T follicular helper cell (primary cell): ENCODE measurements at places on chromosomes 16 and 17.

DNA sequence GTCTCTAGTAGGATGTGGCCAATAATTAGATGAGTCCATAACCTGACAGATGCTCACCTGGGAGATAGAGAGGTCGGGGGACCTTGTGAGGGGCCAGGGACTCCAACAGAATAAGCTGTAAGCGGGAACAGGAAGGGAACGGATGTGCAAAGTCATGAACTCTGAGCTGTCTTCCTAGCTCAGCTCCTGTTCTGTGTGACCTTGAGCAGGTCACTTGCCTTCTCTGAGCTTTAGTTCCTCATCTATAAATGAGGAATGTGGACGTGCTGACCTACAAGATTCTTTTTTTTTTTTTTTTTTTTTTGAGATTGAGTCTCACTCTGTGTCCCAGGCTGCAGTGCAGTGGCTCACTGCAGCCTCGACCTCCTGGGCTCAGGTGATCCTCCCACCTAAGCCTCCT lies 58.9 kb downstream of the AKAP1 start:
- no peak for DNase-seq

GRCh38 chr17:44967026-44967906 lies 837 bp downstream of the C1QL1 start:
- DNase-seq: no peak

DNA sequence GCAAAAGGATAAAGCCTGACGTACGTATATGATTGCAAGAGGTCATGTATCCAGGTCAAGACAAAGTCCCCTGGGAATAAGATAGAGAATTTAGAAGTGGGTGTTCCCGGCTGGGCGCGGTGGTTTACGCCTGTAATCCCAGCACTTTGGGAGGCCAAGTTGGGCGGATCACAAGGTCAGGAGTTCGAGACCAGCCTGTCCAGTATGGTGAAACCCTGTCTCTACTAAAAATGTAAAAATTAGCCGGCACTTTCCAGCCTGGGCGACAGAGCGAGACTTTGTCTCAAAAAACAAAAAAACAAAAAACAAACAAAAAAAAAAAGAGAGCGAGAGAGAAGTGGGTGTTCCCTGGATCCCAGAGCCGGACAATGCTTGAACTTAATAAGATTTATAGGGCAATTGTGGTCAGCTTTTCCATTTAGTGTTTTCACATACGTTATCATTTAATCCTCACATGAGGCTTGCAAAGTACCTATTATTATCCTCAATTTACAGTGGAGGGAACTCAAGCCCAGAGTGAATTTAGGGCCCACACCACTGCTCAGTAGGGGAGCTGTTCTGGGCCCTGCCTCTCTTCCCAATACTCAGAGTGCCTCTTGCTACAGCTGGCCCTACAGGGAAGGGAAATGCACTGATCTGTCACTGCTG lies 481 bp upstream of the GLTPD2 start:
- no peak for DNase-seq

GRCh38 chr16:87597324-87597830 lies 4.9 kb upstream of the JPH3 start:
- no peak for DNase-seq

DNA sequence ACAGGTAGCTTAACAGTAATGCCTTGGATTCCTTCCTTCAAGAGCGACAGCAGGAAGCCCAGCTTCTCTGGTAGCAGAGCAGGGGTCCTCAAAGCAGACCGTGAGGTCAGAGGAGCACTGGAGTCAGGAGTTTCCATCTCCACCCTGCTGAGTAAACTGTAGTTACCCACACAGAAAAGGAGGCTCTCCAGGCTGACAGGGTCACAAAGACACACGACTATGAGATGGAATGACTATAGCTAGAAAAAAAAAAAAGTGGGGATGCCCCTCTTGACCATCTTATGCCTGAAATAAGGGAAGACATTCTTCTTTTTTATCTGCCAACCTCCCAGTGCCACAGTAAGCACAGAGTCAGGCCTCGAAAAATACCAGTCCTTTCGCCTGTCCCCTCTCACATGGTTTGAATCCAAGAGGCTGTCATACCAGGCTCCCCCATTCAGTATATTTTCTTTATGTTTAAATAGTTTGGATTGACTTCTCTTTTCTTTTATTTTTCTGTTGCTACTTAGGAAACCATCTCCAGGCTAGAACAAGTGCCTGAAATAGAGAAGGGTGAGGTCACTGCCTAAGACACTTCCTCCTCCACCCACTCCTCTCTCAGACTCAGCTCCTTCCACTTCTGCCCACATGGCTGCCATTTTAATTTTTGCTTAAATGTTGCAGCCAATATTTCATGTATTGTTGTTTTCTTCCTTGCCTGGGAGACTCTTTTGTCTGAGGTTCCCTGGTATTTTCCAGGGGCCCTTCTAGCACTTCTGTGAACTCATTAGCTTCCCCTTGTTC lies 707.4 kb downstream of the MAF start:
- no peak for DNase-seq

DNA sequence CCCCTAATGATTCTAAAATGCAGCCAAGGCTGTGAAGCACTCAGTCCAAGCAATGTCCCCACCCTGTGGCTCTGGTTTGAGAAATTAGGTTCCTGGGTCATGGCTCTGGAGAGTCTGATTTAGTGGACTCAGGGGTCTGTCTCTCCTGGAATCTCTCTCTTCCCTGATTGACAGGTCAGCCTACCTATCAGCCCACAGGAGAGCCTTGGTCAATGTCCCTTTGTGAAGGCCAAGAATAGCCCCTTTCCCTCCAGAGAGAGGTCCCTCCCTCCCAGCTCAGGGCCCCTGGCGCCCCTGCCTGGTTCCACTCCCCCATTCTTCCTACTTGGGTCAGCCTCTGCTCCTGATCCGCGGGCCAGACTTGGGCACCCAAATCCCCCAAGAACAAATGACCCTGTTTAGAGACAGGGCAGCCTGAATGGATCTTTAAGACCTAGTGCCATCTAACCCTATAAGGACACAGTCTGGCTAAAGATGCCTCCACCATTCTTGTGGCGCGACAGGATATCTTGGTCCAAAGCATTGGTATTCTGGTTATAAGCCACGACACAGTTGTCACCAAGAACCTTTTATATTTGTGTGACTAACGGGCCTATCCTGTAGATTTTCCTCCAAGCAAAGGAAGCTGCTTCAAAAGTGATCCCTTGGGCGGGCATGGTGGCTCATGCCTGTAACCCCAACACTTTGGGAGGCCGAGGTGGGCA lies 38.3 kb upstream of the PRSS54 start:
- DNase-seq: no peak

DNA sequence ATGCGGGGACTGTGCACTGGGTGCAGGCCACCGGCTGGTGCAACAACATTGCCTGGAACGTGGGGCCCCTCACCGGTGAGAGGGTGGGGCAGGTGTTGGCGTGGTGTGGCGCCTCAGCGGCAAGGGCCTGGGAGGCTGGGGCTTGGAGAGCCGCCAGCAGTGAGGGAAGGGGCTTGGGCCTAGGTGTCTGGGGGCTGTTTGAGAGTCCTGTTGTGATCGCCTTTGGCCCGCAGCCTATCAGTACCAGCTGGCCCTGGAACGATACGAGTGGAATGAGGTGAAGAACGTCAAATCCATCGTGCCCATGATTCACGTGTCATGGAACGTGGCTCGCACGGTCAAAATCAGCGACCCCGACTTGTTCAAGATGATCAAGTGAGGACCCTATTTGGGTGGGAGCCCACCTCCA lies 2.6 kb upstream of the TMEM88 start:
- no peak for DNase-seq

- no peak for DNase-seq
Measured at GRCh38 chr17:68185820-68186219, 62.0 kb upstream of the AMZ2 start.

DNA sequence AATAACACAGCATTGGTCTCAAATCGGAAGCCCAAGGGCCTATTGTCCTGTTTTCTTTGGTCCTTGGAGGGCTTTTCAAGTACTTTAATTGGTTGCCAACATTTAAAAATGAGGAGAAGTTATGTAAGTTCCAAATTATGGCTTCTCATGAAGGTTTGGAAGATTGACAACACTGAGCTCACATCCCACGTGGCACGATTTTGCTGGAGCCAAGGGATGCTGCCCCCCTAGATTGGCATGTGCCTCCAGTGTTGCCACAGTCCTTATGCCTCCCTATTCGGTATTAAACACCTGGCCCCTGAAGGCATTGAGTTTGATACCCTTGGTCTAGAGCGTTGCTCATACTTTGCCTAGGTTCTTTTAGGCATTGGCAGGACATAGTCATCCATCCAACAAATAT lies 108.0 kb downstream of the ZNF18 start:
- no peak for DNase-seq

GRCh38 chr16:83781-84615 lies 6.0 kb downstream of the MPG start:
- no peak for DNase-seq

DNA sequence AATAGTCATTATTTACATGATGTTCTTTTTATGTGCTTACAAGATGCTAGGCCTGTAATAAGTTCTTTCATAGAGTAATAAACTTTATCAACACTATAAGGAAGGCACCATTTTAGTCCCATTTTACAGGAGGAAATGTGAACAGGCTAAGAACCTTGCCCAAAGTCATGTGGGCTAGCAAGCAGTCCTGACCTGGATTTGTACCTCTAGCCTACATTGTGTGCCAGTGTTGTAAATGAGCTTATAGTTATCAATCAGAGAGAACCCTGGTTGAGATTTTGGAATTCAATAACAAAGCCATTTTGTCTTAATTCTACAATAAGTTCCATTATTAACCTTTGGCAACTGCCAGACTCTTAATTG lies 6.7 kb upstream of the TBKBP1 start:
- no peak for DNase-seq

GRCh38 chr16:2791174-2791573 lies 3.8 kb upstream of the PRSS33 start:
- no peak for DNase-seq

- no peak for DNase-seq
Measured at GRCh38 chr16:51757124-51757470, 606.0 kb upstream of the SALL1 start.

DNA sequence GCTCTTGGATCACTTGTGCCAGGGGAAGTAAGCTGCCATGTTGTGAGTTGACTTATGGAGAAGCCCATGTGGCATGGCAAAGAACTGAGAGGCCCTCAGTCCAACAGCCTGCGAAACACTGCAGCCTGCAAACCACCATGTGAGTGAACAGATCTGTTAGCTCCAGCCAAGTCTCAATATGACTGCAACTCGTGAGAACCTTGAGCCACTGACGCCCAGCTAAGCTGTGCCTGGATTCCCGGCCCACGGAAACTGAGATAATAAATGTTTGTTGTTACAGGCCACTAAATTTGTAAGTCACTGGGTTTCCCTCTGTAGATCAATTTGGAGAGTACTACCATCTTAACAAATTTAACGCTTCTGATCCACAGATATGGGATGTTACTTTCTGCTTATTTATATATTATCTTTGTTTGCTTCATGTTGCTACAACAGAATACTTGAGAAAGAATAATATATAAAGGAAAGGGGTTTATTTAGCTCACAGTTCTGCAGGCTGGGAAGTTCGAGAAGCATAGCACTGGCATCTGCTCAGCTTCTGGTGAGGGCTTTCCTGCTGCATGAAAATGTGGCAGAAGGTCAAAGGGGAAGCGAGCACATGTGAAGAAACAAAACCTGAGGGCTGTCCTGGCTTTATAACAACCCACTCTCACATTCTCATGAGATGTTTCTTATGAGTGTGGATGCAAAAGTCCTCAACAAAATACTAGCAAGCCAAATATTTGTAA lies 29.4 kb upstream of the ATP2A3 start:
- DNase-seq: no peak

DNA sequence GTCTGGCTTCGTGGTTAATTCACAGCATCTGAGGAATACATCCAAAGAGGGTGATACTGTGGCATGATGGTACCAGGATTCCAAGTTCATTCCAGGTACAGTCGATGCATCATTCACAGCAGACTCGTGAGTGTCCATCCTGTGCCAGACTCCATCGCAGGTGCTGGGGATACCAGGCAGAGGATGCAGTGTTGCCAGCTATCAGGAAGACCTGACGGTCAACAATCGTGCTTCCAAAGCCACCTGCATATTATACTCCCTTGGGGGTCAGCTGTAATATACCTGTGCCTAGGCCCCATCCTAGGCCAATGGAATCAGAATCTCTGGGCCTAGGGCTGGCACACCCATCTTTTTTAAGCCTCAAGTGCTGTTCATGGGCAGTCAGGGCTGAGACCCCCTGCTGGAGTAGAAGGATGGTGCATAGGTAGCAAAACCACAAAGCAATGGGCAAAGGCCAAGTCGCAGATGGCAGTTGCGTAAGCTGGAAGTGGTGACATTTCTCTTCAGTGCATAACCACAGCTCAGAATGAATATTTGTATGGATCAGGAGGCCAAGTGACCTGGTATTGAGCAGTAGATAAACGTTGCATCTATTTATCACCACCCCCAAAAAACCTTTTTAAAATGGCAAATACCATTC lies 42.9 kb upstream of the C16orf78 start:
- DNase-seq: no peak

DNA sequence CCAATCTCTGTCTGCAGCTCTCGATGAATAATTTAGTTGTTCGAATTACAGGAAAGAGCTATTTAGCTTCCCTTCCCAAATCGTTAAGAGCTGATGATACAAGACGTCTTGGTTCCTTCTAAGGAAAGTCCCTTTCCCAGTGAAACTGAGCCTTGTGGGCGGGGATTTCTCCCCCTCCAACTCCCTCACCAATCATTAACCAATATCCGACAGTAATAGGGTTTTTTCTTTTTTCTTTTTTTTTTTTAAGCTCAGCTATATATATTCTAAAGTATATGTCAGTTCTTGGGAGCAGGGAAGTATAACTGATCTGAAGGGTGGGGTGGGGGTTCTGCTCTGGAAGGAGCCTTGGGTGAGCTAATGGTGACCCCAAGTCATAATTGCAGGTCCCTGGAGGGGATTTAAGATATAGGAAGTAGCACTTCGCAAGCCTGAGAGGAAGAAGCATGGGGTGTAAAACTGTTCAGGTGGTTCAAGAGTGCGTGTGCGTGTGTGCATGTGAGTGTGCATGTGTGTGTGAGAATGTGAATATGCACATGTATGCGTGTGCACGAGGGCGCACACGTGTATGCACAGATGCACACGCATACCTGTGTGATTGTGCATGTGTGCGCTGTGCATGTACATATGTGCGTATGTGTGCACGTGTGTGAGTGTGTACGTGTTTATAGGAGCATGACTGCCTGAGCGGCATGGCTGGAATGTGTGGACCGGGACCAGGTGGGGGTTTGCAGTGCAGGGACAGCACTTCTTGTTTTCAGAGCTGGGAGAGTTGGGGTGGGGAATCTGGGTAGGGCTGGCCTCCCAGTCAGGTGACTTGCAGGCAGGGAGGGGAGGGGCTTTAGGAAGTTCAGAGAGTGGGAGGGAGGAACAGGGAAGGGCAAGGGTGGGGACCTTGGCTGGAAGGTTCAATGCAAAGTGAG lies 42.7 kb downstream of the SOCS3 start:
- no peak for DNase-seq

DNA sequence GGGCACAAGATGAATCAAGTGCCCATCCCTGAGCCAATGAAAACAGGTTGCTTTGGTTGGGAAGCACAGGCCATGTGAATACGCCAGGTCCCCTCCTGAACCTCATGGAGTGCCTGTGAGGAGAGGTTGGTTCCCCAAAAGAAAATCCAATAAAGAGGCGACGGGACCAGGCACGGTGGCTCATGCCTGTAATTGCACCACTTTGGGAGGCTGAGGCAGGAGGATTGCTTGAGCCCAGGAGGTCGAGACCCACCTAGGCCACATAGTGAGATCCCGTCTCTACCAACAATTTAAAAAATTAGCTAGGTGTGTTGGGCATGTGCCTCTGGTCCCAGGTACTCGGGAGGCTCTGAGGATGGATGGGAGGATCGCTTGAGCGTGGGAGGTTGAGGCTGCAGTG lies 3.5 kb upstream of the CORO1A start:
- DNase-seq: no peak

GRCh38 chr17:80219763-80220053 lies 425 bp downstream of the SGSH start:
- DNase-seq: no peak
